ENCODE measurements at places on chromosomes 6 and 20. TPM values are rescaled to one million over a fixed set of nuclear protein-coding genes. Genes with fewer than 3 reads are reported as not detected.

DNA sequence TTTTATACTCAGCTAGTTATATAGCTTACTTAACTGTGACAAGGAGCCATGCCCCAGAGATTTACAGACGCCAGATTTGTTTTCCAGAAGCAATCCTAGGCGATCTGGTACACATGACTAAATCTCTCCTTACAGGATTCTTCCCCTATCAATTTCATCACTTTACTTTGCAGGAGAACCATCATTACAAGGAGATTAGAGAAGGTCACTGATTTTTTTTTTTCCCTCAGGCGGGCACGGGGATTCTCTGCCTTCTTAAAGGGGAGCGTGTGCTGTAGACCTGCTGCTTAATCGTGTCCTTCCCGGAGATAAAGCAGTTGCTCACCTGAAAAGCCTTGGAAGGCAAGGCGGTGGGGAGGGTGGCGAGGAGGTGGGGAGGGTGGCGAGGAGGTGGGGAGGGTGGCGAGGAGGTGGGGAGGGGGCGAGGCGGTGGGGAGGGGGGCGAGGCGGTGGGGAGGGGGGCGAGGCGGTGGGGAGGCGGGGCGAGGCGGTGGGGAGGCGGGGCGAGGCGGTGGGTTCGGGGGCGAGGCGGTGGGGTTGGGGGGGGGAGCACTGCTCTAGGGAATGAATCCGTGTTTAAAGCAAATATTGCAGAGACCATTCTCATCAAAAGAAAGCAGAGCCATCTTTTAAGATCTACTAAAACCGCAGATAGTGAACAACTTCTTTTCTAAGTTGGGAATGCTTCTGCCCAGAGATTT is 14.3 kb upstream of the MRAP2 start:
- DNase-seq = no peak

- DNase-seq = no peak
Measured at GRCh38 chr6:140047321-140047720, 672.9 kb upstream of the CITED2 start.

DNA sequence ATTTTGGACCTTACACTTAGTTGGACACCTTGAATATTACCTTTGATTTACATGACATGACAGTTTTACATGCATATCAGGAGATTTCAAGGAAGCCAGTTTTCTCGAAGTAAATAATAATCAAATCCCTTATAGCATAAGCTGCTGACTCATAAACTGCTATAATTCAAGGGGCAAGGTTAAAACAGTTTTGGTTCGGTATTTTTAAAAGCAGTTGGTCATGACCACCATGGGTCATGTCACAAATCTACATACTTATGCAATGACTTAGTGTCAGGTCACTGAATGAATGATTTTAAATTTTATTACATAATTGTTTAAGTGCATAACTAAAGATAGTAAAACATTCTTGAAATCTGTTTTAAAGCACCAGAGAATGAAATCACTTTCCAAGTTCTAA is 158.0 kb downstream of the DST start:
- no peak for DNase-seq

PEX6 gene
- 22.1 TPM for total RNA-seq

GRCh38 chr6:136967876-136968752 is 46.0 kb downstream of the SLC35D3 start:
- DNase-seq = peak; percentile 37

- DNase-seq = no peak
Measured at GRCh38 chr20:4697189-4697830, 24.4 kb upstream of the PRND start.

GRCh38 chr20:15740046-15740775 is 833.0 kb downstream of the KIF16B start:
- DNase-seq = no peak

DNA sequence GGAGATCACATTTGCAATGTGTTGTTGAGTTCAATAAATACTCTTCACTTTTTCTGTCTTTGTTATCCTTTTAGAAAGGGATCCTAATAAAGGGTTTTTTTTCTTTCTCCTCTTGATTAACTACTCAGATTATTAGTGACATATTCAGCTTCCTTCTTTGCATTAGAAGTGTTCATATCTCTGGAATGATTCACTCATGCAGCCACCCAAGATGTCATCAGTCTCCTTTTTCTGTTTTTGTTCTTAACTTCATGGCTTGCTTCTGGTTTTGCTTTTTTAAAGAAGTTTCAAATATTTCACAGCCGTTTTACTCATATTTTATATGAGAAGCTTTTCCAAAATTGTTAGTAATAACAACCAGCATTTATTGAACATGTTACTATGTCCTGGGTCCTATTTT is 187.6 kb downstream of the TMEM242 start:
- DNase-seq = no peak

DNA sequence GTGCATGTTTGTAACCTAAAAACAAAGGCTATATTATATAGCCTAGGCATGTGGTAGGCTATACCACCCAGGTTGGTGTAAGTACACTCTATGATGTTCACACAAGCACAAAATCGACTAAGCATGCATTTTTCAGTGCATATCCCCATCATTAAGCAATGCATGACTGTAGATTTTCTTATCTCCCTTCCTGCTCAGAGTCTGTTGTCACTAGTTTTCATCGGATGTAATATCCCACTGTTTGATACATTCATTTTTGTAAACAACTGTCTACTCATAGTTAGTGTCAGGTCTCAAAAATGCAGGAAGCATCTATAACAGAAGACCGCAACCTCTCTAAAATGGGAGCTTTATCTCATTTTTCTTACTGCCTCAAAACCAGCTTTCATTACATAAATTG is 70.7 kb downstream of the GFRAL start:
- no peak for DNase-seq

- no peak for DNase-seq
Measured at GRCh38 chr6:31465185-31465536, 32.8 kb upstream of the MICB start.

DNA sequence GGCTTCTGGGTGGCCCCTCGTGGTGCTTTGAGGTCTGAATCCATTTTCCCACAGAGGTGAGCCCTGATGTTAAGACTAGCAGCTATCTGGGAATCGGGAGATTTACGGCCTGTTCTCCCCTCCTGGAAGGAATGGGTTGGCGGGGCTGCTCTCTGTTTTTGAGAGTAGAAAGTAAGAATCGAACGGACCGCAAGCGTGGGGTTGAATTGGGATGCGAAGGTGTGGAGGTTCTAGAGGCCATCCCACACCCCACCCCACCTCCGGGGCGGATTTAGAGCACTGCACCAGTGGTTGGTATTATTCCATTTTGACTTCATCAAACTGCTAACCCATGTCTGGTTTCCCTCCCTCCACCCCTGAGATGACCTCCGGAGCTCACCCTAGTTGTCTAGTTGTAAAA is 11.5 kb downstream of the PYGB start:
- DNase-seq = no peak

HAO1 gene
- not detected for total RNA-seq

GRCh38 chr6:126880964-126881363 is 237.5 kb upstream of the RSPO3 start:
- DNase-seq = no peak

MUCL3 gene
- total RNA-seq = not detected

OPRL1 gene
- 1.2 TPM for total RNA-seq

DNA sequence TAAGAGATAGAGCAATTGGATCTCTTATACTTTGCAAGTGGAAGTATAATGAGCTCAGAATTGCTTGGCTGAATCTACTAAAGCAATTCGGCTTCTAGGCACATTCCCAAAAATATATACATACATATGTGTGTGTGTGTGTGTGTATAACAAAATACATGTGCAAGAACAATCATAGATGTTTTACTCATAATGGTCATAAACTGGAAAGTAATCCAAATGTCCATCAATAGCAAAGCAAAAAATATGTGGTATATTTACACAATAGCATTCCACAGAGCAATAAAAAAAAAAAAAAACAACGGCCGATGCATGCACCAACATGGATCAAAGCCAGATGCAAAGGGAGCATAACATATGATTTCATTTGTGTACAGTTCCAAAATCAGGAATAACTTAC is 707.9 kb downstream of the RFPL4B start:
- no peak for DNase-seq

DNA sequence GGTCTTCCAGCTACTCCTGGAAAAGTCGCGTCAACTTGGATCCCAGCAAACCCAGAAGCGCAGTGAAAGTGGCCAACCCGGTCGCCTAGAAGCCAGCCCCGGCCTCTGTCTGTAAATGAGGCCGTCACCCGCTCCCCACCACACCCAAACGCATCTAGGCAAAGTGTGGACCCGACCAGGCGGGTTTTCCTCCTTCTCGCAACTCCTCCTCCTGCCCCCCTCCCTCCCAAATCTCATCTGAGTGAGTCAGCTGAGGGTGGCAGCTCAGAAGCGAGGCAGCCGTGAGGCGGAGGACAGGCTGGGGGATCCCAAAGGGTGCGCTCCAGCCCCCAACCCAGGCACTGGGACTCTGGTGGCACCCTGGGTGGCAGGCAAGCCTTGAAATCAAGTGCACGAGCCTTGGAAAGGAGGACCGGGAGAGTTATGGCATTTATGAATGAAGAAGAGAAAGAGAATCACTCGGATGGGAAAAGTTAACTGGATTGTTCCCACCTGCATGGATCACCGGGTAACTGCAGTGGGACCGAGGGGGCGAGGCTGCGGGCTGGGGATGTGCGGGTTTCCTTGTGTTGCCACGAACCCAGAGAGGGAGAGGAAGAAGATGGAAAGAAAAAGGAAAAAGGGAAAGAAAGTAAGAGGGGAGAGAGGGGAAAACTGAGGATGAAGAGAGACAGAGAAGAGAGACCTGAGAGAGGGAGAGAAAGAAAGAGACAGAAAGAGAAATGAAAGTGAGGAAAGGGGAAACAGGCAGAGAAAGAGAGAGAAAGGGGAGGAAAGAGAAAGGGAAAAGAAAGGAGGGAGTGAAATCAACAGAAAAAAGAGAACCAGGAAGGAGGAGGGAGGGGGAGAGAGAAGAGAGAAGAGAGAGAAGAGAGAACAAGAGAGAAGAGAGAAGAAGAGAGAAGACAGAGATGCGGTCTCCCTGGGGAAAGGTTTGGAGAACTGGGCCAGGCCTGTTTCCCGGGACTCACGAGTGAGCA is at the start of gene APCDD1L:
Gene APCDD1L, minus strand, starts transcription at position 167 of the 980 bp plus-strand sequence. CDS start 692 bp downstream, outside the sequence.
- DNase-seq = no peak
